ENCODE measurements at places on chromosomes 5 and 9. TPM values are rescaled to one million over a fixed set of nuclear protein-coding genes. Genes with fewer than 3 reads are reported as not detected.

Gene SHISAL2B
- not detected for total RNA-seq

Gene SLC46A2
- not detected for total RNA-seq

Gene IGFBPL1
- total RNA-seq: not detected

Gene LCN1
- total RNA-seq: not detected

Gene GGTA1
- not detected for total RNA-seq

Gene ERCC8
- 14.0 TPM for total RNA-seq

Gene NTRK2
- total RNA-seq: 0.26 TPM

Gene TYRP1
- total RNA-seq: not detected

Gene VCAN
- 0.24 TPM for total RNA-seq

Gene UGT3A2
- total RNA-seq: not detected

DNA sequence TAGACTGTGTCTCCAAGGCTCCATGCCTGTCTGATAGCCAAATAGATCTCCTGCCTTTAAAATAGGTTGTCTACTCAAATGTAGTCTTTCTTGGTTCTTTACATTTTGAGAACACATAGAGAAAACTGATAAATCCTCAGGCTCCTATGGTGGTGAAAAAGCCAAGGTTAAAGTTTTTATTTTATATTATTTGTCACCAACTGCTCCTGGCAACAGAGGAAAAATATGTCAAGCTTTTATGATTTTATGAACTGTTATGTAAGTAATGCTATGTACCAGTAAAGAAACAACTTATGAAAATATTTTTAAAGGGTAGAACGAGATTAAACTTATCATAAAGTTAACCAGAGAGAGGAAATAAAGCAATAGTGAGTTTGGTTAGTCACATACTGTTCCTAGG is 222.8 kb downstream of the NR2F1-AS1 start:
- no peaks in the 10 kb centered on the region for H3K4me1 ChIP-seq
- H3K4me3 ChIP-seq: no peak overlapping the region
- no peaks in the 10 kb centered on the region for H3K36me3 ChIP-seq
- no peak for DNase-seq

- DNase-seq: peak; percentile 8
- no peaks in the 10 kb centered on the region for H3K27me3 ChIP-seq
- no peak overlapping the region for H3K27ac ChIP-seq
- H3K36me3 ChIP-seq: no peaks in the 10 kb centered on the region
- no peak overlapping the region for H3K4me3 ChIP-seq
These were observed 17.7 kb downstream of the RFESD start for GRCh38 chr5:95664204-95664786.

DNA sequence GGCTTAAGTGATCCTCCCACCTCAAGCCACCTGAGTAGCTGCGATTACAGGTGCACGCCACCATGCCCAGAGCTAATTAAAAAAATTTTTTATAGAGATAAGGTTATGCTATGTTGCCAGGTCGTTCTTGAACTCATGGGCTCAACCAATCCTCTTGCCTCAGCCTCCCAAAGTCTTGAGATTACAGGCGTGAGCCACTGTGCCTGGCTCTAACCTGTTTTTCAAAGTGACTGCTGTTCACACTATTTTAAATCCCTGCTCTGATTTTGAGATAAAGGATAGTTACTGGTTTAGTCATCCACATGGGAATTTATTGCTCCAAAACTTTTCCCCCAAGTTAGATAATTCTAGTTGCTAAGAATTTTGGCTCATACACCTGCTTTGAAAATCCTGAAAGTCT is 48.2 kb upstream of the MTMR12 start:
- no peaks in the 10 kb centered on the region for H3K27me3 ChIP-seq
- H3K27ac ChIP-seq: no peak overlapping the region
- no peak overlapping the region for H3K4me3 ChIP-seq
- H3K4me1 ChIP-seq: no peaks in the 10 kb centered on the region
- DNase-seq: no peak

GRCh38 chr5:122129306-122129705 is at the start of gene ZNF474:
Gene ZNF474, plus strand, starts transcription at chr5:122129546. Its CDS starts 22,445 bp downstream, at chr5:122151991.
- DNase-seq: no peak
- H3K36me3 ChIP-seq: no peaks in the 10 kb centered on the region
- H3K4me3 ChIP-seq: no peak within 1 kb of the TSS
- H3K4me1 ChIP-seq: no peaks in the 10 kb centered on the region
- no peaks in the 10 kb centered on the region for H3K27me3 ChIP-seq

GRCh38 chr5:6392561-6392960 is 14.2 kb upstream of the MED10 start:
- no peaks in the 10 kb centered on the region for H3K36me3 ChIP-seq
- H3K27me3 ChIP-seq: peaks cover 7% of the 10 kb centered on the region
- no peak overlapping the region for H3K4me3 ChIP-seq
- H3K27ac ChIP-seq: no peak overlapping the region
- H3K4me1 ChIP-seq: no peaks in the 10 kb centered on the region
- no peak for DNase-seq

- DNase-seq: no peak
- no peak overlapping the region for H3K4me3 ChIP-seq
- H3K27ac ChIP-seq: no peak overlapping the region
These were observed 139.3 kb downstream of the EMB start for GRCh38 chr5:50301756-50302155.

DNA sequence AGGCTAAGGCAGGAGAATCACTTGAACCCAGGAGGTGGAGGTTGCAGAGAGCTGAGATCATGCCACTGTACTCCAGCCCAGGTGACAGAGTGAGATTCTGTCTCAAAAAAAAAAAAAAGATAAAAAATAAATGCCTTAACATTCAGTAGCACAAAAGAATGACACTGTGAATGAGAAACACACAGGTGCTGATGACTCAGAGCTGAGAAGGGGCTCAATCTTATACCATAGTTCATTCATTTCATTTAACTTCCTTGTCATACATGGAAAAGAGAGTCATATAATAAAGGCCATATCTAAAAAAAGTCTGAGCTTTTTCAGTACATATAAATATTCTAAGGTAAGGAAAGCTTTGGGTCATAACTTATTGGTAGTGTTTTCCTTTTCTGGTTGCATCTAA is 40.6 kb downstream of the WWC1 start:
- no peak for DNase-seq
- H3K4me3 ChIP-seq: no peak overlapping the region
- no peaks in the 10 kb centered on the region for H3K36me3 ChIP-seq
- H3K4me1 ChIP-seq: no peaks in the 10 kb centered on the region
- no peak overlapping the region for H3K27ac ChIP-seq

DNA sequence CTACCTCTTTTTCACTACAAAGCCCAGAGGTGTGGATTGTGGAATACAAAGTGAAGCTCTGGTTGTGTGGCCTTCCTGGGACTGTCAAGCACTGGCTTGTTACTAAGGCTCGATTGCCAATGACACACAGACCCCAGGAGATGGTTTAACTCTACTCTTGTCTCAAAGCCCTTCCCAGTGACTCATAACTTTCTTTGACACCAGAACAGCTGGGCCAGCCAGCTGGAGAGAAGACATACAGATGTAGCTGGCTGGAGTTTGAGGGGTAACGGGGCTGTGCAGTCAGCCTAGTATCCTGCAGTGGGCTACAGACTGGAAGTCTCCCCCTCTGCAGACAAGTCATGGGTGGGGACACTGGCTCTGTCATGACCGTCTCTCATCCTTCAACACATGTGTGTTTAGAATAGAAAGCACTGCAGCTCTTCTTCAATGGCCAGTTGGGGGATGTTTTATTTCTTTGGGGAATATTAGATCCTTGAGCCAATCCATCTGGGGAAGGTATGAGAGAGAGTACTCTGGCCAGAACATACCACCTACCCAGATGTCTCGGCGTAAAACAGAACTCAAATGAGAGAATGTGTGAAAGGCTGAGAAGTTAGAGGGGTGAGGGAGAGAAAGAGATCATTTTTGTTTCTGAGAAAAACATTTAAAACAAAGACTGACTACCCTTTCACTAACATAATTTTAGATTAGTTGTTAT is 53.3 kb downstream of the SEMA6A start:
- H3K4me3 ChIP-seq: no peak overlapping the region
- H3K27ac ChIP-seq: no peak overlapping the region
- no peaks in the 10 kb centered on the region for H3K4me1 ChIP-seq
- H3K27me3 ChIP-seq: no peaks in the 10 kb centered on the region
- no peak for DNase-seq
- H3K36me3 ChIP-seq: no peaks in the 10 kb centered on the region

DNA sequence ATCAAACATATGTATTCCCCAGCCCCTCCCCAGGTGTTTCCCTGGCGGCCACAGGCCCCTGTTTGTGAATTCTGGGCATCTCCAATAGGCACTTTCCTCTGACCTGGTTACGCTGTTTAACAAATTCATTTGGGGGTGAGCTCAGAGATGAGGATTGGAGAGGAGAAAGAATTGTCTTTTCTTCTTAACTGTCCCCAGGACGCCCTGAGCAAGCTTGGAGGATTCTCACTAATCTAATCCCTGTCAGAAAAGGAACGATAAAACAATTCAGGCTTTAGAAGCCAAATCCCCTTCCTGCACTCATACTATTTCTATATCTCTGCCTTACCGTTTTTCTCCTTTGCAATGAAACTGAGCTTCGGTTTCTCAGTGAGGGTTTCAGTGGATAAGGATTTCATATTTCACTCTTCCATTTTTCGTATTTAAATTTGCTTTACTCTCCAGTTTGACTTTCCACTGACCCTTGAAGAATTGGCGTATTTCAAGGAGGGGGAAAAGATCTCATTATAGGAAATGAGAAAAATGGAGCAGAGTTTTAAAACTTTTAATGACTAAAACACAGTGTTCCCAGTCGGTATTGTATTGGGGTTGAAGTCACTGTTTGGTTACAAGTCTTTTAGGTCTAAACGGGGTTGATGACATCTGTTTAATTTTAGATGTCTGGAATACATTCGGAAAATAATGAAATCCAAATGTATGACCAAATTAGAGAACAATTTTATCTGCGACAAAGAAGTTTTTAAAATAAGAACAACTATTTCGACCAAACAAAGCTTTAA is 180.1 kb downstream of the MACROH2A1 start:
- DNase-seq: no peak
- H3K36me3 ChIP-seq: no peaks in the 10 kb centered on the region
- H3K4me3 ChIP-seq: no peak overlapping the region
- no peaks in the 10 kb centered on the region for H3K27me3 ChIP-seq
- H3K27ac ChIP-seq: no peak overlapping the region

DNA sequence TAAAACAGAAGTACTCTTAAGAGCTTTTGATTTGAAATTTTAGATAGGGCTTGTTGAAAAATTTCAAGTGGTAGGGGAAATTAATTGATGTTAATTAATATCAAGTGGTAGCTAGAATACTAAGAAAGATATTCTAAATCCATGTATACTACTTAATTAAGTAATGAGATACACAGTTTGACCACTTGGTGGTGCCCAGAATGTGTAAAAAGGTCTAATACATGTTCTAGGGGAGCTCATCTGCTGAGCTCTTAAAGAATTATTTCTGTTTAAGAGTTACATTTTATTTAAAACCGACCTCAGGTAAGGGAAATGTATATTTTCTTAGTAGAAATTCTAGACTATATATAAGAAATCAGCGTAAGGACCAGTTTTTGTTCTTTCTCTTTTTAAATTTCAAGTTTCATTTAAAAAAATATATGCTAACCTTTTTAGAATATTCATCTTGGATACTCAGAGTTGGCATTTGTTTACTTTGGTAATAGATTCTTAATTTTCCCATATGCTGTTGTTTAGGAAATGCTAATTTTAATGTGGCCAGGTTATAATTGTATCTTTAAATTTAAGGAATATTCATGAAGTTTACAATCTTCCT is 61.5 kb downstream of the LNPEP start:
- no peaks in the 10 kb centered on the region for H3K27me3 ChIP-seq
- no peak for DNase-seq
- no peak overlapping the region for H3K27ac ChIP-seq

DNA sequence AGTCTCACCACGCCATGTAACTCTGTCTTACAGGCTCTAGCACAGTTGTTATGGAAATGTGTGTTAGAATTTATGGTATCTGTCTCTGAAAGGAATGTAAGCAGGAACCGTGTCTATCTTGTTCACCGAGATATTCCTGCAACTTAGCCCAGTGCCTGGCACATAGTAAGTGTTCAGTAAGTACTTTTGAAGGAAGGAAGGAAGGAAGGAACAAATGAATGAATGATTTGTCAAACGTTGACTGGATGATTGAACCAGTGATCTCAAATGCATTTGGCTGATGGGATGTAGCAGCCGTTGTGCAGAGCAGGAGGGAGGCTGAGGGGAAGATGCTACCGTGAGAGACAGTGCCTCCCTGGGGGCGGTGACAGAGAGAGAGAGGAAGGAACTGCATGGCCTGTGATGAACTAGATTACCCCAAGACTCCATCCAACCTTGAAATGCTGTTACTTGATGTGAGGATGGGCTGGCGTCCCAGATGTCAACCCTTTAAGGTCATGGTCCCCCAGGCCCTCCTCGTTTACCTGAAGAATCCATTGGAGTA is 47.5 kb upstream of the PPARGC1B start:
- DNase-seq: no peak
- H3K27ac ChIP-seq: no peak overlapping the region
- no peaks in the 10 kb centered on the region for H3K4me1 ChIP-seq
- H3K27me3 ChIP-seq: no peaks in the 10 kb centered on the region
- H3K36me3 ChIP-seq: no peaks in the 10 kb centered on the region

GRCh38 chr5:2148312-2149194 is 265.8 kb upstream of the IRX4 start:
- H3K36me3 ChIP-seq: no peaks in the 10 kb centered on the region
- H3K4me1 ChIP-seq: no peaks in the 10 kb centered on the region
- H3K27me3 ChIP-seq: no peaks in the 10 kb centered on the region
- no peak overlapping the region for H3K4me3 ChIP-seq
- no peak overlapping the region for H3K27ac ChIP-seq

DNA sequence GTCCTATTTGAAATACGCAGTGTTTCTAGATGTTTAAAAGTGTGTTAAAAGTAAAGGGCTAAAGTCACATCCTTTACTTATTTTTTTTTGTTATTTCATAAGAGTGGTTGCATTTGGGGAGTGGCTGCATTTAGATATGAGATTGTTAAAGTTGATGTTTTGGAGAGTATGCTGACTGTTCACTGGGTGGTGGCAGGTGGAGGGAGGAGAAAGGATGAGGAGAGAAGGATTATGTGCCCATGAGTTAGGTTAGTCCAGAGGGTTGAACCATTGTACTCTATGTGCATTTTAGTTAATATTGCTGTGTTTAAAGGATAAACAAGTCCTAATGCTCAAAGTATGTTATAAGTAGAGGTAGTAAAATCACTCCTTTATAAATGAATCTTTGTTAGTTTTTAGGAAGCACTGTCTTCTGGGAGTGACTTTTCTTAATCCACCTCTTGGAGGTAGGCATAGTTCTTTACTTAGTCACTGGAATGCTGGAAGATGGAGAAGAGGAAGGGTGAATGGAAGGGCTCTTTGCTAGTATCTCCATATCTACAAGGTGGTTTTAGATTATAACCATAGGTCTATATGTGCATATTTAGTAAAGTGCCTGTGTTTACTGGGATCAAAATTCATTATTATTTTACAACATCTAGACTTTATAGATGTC is 332.3 kb downstream of the NPR3 start:
- no peak for DNase-seq
- H3K27ac ChIP-seq: no peak overlapping the region
- H3K36me3 ChIP-seq: no peaks in the 10 kb centered on the region
- no peak overlapping the region for H3K4me3 ChIP-seq
